ENCODE measurements at places on chromosomes 5 and 9.

DNA sequence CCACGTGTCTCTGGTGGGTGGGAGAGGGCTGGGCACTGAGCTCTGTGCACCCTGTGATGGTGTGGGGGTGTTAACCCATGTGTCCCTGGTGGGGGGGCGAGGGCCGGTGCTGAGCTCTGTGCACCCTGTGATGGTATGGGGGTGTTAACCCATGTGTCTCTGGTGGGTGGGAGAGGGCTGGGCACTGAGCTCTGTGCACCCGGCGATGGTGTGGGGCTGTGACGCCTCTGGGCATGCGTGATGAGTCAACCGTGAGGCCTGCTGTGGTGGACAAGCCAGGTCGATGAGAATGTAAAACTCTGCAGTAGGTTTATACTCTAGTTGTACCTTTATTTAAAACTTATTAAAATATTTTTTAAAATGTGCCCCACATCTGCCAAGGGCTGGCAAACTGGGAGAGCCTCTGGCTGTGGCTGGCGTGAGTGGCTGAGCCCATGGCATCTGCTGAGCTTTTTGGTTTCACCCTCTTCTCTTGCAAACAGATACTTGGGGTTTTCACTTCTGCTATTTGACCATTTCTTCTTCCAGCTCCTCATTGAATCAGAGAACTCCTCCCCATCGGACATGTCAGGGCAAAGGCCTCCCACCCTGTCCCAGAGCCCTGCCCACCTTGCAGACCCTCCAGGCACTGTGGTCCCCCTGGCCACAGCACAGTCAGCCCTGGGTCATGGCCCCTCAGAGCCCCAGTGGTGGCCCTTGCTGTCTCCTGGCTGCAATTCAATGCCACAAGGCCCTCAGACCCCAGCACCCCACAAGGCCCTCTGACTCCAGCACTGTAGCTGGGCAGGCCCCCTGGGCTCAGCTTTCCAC is 18.5 kb upstream of the EXOC3 start:
- no peak for DNase-seq

- no peak for DNase-seq
Observed at GRCh38 chr5:60173667-60174066, 280.1 kb upstream of the PDE4D start.

DNA sequence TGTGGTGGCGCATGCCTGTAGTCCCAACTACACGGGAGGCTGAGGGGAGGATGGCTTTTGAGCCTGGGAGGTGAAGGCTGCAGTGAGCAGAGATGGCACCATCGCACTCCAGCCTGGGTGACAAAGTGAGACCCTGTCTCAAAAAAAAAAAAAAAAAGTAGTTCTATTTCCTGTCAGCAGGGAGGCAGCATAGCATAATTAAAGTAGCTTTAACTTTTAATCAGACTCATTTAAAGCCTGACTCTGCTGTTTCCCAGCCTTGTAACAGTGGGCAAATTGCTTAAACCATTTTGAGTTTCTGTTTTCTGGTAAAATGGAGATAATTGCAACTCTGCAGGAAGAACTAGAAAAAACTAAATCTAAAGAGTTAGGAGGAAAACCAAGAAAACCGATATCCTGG is 31.2 kb downstream of the CNOT6 start:
- no peak for DNase-seq

GRCh38 chr9:83472221-83472665 is 66.0 kb downstream of the FRMD3 start:
- peak; percentile 32 for DNase-seq

GRCh38 chr9:10268531-10269485 is 344.0 kb downstream of the PTPRD start:
- no peak for DNase-seq
